ENCODE measurements at places on chromosomes 3 and 15.

DNA sequence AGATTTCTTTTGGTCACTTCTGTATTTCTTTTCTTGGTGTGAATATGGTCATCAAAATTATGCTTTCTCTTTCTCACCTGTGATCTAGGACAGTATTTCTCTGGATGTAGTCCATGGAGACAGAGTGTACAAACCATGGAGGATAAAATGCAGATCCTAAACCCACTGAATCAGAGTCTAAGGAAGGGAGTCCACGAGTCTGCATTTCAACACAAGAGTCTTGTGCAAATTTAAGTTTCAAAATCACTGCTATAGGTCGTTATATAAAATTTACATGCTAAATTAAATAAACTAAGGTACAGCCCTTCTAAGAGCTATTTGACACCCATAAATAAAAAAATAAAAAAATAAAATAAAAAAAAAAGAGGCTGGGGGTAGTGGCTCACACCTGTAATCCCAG lies 17.3 kb upstream of the UBE2E2 start:
- DNase-seq = no peak

DNA sequence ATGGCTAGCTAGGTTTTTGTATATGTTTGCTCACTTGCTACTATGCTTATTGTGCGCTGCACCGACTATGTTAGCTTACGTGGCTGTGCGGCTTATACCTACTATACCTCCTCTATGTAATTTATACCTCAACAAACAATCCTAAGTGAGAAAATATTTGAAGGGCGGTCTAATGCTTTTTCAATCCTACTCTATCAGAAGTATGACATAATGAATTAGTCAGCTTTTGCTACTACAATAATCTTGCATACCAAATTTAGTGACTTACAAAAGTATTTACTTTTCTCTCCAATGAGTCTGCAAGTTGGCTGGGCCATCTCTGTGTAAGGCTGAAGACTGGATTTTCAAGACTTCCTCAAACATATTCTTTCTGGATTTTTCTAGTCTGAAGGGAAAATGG lies 391.2 kb upstream of the NECTIN3 start:
- DNase-seq = no peak

GRCh38 chr15:47773143-47773542 lies 55.8 kb downstream of the SEMA6D start:
- DNase-seq = no peak

GRCh38 chr3:58141766-58142345 lies 68.9 kb downstream of the DNASE1L3 start:
- DNase-seq = no peak

GRCh38 chr3:148648685-148649352 lies 48.9 kb upstream of the AGTR1 start:
- no peak for DNase-seq

GRCh38 chr15:28935316-28935715 lies 49.5 kb downstream of the APBA2 start:
- DNase-seq = no peak

GRCh38 chr3:17122758-17123157 lies 238.0 kb downstream of the PLCL2 start:
- DNase-seq = no peak

DNA sequence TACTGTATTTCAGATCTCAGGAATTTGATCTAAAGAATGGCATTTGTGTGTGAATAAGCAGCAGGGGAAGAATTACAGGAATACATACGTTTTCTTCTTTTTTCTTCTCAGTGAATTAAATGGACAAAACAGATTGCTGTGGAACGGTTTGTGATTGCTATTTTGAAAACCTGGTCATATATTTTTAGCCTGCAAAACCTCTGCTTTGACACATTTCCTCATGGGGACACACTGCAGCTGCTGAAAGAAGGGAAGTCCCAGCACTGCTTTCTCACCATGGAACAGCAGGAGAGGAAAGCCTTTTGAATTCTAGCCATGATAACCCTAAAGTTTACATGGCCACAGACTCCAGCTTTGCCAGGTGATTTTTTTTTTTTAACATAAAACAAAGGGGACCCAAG lies 315.0 kb downstream of the OXSM start:
- DNase-seq = no peak

DNA sequence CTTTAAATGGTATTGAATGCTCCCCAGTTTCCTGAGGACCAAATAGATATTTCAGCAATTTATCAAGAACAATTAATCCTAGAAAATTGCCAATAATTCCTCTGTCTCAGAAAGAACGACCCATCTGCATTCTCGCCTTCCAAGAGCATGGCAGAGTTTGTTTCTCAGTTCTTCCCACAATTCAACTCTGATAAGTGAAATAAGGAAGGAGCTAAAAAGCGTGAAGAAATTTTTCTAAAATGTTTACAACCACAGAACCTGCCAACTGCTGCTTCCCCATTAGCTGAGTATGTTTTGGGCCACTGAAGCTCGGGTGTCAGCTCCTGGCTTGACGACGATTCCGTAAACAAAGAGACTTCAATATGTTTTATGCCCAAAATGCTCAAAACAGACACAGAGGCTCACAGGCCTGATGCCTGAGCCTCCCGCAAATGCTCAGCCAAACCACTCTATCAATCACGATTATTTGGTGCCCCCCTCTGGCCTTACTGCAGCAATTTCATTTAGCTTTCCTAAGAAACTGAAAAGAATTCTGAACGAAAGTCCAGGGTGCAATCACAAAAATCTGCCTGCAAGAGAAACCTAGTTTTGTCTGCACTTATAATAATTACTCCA lies 259.2 kb upstream of the CCDC54 start:
- peak; percentile 14 for DNase-seq

DNA sequence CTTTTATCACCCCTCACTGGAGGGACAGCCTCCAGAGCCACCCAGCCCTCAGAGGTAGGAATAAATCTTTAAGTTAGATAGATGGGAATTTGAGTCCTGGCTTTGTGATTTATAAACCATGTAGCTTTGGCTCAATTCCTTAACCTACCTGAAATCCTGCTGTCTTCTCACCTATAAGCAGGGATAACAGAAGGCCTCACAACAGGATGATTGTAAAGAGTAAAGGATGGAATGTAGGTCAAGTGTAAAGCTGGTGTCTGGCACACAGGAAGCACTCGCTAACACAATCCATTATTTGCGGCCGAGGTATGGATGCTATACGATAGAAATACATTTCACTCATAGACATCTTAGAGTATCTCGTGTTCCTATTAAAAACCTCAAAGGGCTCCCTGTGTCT lies 162.9 kb upstream of the LRTM1 start:
- no peak for DNase-seq

DNA sequence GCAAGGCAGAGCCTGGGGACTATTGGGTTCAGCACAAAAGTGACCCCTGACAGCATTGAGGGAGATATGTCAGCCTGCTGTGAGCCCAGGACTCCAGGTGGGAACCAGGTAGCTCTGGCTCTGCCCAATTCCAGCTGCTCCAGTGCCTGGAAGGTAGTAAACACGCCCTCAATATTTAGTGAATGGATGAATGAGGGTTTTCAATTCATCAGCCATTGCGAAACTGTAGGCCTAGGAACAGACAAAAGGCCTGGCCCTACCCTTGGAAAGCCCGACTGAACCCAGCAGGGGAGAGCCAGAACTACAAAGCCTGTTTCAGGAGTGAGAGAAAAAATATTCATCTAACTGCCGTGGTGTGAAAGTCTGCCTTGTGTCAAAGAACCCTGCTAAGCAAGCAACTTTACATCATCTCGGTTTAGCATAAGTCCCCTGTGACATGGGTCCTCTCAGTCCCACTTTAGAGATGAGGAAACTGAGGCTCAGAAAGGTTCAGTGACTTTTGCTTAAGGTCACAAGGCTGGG lies 8.1 kb upstream of the CSK start:
- DNase-seq = no peak

DNA sequence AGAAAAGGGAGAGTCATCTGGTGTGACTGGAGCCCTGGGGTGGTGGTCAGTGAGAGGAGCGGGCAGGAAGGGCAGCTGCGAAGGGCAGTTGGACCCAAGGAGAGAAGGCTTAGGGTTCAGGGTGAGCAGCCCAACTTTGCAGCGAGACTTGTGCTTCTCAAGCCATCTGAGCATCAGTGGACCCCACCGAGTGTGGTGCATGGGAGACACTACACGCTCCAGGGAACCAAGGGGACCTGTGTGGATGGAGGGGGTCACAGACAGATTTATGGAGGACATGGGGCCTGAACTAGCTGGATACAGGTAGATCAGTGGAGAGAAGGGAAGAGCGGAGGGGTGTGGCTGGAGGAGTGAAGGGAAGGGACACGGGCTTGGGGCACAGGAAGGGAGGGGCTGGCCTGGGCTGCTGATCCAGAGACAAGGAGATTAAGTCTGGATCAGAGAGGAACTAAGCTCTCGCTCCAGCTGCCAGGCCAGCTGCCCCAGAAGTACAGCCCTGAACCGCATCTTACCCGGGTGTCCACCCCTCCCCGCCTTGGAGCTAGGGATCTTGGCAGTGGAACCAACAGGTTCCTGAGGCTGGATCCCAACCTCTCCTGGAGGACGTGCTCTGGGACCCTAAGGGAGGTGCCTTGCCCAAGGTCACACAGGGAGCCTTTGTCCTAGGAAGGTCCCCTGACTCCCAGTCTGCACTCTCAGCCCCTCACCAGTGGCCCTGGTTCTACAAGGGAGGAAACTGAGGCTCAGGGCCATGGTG lies 120.5 kb downstream of the CORO2B start:
- DNase-seq = no peak

DNA sequence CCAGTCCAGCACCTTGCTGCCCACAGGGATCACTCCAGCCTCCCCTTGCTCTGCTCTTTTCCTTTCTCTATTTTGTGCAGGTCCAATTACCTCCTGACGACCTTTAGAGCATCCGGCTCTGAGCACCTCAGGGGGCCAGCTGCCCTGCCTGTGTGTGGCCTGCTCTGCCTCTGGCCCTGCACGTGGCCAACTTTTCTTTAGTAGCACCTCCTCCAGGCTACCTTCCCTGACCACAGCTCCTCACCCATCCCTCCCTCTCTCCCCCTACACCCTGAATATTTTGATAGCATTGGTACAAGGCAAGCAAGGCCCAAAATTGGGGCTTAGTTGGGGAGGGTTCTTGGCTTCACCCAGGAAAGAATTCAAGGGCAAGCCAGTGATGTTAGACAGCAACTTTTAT lies 66.9 kb upstream of the PRR20G start:
- DNase-seq = no peak

DNA sequence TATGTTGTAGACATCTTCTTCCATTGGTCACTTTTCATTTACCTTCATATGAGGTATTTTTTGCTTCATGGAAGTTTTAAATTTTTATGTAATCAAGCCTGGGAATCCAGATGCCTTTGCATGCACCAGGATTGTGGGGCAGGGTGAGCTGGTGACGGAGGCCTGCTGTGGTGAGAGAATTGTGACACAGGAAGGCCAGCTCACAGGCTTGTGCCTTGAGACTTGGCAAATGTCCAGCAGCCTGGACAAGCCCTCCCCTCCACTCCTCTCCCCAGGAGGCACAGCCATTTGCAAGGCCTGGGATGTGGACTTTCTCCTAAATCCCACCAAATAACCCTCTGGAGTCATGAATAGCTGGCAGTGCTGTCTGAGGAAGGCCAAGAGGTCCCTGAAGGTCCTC lies 67.4 kb downstream of the RHCG start:
- no peak for DNase-seq

GRCh38 chr3:37910671-37911400 lies 49.2 kb downstream of the CTDSPL start:
- no peak for DNase-seq

DNA sequence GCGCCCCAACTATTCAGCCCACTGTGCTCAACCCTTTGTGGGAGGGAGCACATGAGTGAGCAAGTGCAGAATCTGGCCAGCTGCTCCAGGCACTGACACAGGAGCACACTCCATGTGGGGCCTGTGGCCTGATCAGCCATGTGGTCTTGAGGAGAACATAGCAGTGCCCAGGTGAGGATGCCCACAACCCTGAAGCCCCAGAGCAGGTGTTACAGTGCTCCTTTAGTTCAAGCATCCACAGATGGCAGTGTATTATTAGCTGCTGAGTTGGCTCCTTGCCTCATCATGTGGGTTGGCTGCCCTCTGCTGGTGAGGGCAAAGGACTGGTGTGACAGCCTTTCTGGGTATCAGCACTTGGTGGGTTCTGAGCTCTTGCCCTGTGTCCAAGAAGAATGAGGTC lies 1588.2 kb downstream of the SI start:
- DNase-seq = no peak

DNA sequence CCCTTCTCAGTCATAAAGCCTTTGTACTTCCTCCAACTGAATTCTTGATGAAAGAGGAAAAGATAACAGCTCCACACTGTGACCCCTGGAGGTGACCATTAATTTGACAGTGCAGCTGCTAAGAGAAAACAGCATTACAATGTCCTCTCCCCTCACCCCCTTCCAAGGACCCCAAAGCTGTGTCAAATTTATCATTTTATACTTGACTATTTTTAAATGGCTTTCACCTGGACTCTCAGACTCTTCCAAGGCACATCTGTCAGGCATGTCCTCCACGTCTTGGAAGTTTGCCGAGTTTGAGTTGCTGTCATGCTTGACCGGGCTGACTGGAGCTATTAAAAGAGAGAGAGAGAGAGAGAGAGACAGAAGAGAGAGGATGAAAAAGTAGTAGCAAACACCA lies 236.5 kb downstream of the WDR72 start:
- DNase-seq = no peak

GRCh38 chr15:64249883-64250575 lies 87.2 kb upstream of the PPIB start:
- no peak for DNase-seq

- DNase-seq = no peak
Observed at GRCh38 chr3:143731776-143732175, 116.5 kb downstream of the SLC9A9 start.

DNA sequence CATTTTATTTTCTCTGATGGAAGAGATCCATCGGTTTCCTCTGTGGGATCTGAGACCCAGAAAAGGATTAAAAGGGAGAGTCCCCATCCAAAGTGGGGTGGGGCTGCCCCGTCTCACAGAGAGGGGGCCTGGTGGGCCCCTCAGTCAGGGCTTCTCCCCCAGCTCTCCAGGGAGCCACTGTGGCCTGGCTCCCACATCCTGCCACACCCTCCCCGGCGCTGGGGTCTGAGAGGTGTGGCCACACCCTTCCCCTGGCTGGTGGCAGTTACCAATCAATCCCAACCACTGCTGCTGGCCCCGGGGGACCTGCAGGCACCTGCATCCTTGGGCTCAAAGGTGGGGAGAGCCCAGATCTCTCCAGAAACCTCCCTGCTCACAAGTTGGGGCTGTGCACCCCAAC lies 161.8 kb upstream of the IQSEC1 start:
- peak; percentile 35 for DNase-seq

DNA sequence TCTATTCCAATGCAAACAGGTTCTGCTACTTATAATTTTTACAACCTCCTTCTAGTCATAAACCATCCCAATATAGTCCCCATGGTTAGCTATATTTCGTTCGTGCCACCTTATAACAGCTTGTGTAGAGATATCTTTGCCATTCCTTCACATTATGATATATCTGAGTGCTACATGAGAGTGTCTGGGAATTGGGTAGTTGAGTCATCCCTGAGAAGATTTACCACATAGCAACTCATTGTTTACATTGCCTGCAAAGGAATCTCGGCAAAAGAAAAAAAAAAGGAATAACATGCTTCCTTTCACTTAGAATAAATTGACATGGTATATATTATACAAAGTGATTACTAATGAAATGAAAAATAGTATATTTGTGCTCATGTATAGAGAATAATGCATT lies 86.0 kb upstream of the VGLL3 start:
- DNase-seq = no peak

GRCh38 chr15:36591536-36592411 lies 12.3 kb downstream of the CDIN1 start:
- DNase-seq = no peak
